Right cardiac atrium (tissue), 5 donors: ENCODE measurements at places on chromosomes 12 and 14.

DNA sequence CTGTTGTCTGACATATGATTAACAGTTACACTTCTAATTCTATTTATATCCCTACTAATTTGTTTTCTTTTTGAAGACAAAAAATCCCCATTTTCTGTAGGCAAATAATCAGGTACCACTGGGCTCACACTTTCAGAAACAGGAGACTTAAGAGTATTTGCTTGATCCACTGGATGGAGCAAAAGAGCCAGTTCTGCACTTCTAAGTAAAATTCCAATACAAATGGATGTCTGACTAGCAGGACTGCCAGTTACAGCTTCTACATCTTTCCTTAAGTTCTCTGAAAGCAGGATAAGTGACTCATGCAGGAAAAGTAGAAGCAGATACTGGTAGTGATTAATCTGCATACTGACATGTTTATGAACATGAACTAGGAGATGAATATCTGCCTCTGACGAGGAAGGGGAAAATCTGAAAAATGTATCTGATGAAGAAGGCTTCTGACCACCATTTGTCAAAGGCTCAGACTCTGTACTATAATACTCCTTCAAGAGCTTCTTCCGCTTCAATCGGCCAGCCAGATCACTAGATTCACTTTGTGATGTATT, 73.8 kb upstream of the ANKS1B start:
- DNase-seq: no peak

DNA sequence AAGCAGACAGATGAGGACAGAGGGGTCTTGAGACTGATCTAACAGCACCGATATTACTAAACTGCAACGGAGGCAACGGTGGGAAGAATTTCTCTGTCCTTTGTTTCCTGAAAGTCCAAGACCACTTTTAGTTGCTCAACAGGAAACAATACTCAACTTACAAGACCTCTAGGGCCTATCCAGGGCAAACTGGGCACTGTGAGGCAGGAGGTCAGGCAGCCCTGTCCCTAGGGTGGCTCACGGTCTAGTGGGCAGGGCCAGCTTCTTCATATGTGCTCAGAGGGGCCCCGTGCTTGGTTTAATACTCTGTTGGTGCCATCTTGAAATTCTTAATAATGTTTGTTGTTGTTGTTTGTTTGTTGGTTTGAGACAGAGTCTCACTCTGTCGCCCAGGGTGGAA, 14.2 kb downstream of the SSH1 start:
- DNase-seq: peak; percentile 18

GRCh38 chr14:103259801-103260628, 74.0 kb upstream of the EIF5 start:
- DNase-seq: no peak

DNA sequence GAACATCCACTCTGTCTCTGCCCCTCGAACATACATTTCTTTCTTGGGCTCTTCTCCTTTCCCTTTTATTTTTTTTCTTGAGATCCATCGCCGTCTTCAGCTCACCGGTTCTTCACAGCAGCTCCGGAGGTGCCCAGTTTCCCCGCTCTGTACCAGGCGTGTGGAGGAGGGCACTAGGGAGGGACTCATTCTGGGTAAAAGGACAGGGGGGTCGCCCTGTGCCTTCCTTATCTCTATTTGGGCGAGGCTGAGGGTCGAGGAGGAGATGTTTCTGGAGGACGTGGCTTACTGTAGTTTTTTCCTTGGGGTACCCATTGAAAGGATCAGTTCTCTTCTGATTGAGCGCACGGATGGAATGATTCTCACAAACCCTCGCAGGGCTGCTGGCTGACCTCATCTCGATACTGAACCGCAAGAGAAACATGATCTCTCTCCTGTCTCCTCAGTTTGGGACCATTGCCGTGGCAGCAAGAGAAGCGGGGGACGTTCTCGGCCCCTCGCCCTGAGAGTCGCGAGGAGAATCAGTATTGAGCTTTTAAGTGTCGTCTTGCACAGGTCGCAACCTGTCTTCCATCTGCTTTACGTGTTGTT, 386 bp downstream of the LIN52 start:
- peak; percentile 27 for DNase-seq

DNA sequence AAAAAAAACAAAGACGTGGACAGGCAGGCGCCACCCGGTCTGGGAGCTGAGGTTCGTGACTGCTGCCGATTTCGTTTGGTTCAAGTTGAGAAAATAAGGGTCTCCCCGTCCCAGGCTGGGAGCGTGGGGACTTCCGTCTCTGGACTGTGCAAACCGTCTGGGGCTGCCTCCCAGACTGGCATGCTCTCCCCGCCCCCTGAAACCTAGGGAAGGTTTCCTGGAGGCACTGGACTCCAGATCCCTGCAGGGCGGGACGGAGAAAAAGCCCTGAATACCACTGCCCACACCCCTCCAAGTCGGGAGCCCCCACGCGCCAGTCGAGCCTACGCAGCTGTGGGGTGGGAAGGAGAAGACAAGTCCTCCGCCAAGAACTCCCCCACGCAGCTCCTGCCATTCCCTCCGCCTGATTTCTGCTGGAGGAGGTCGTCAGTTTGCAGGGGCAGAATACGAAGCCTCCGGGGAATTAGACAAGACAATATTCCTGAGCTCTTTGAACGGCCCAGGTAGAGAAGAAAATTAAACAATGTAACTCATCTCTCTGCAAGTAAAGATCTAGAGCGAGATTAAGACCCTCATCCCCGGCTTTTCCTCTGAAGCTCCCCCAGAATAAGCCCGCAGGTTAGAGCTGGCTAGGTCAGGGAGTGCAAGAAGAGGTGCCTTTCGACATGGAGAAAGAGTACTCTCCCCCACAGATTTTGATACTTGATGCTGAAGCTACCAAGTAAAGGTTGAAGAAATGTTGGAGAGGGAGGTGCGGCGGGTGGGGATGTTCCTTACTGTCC, 10.4 kb upstream of the HOXC13 start:
- no peak for DNase-seq
